Ovary (tissue), 10 donors: ENCODE measurements at places on chromosomes 11 and 22. TPM values are rescaled to one million over a fixed set of nuclear protein-coding genes. Genes with fewer than 3 reads are reported as not detected.

GRCh38 chr11:63343130-63343529 lies 26.5 kb upstream of the SLC22A9 start:
- no peak for DNase-seq

DNA sequence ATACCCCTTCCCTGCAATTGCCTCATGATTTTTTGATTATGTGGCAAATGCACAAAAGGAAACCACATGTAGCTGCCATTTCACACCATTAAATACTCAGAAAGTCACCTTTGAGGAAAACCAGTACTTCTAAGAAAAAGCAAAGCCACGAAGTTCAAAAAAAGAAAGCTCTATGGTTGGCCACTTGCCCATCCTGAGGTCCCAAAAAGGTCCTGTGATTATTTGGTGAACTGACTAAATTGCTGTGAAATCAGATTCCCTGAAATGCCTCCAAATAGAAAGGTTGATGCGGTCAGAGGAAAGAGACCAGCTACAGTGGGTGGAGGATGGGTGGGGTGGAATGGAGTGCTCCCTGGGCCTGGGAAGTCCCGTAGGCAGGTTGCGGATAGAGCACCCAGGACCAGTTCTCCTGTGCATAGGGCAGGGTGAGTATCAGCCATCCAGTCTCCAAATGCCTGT lies 26.9 kb downstream of the MRPL16 start:
- no peak for DNase-seq

- no peak for DNase-seq
Observed at GRCh38 chr11:17351172-17351509, 459 bp upstream of the NCR3LG1 start.

- no peak for DNase-seq
Observed at GRCh38 chr11:9121469-9121796, 30.0 kb upstream of the SCUBE2 start.

The RAB36 gene
- 4.0 TPM for polyA plus RNA-seq

- DNase-seq: no peak
Observed at GRCh38 chr22:36577019-36577418, 48.1 kb upstream of the EIF3D start.

DNA sequence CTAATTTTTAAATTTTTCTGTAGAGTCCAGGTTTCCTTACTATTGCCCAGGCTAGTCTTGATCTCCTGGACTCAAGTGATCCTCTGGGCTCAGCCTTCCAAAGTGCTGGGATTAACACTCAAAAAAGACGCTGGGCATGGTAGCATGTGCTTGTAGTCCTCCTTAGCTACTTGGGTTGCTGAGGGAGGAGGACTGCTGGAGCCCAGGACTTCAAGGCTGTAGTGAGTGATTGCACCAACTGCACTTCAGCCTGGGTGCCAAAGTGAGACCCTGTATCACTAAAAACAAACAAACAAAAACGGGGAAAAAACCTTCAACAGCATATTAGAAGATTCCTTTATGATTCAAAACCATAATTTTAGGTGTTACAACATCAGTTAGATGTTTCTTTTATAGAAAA lies 44.6 kb downstream of the RSF1 start:
- no peak for DNase-seq

- peak; percentile 40 for DNase-seq
Observed at GRCh38 chr22:24989541-24989951, 37.0 kb downstream of the KIAA1671 start.

- no peak for DNase-seq
Observed at GRCh38 chr22:46934746-46935491, 172.5 kb downstream of the TBC1D22A start.

DNA sequence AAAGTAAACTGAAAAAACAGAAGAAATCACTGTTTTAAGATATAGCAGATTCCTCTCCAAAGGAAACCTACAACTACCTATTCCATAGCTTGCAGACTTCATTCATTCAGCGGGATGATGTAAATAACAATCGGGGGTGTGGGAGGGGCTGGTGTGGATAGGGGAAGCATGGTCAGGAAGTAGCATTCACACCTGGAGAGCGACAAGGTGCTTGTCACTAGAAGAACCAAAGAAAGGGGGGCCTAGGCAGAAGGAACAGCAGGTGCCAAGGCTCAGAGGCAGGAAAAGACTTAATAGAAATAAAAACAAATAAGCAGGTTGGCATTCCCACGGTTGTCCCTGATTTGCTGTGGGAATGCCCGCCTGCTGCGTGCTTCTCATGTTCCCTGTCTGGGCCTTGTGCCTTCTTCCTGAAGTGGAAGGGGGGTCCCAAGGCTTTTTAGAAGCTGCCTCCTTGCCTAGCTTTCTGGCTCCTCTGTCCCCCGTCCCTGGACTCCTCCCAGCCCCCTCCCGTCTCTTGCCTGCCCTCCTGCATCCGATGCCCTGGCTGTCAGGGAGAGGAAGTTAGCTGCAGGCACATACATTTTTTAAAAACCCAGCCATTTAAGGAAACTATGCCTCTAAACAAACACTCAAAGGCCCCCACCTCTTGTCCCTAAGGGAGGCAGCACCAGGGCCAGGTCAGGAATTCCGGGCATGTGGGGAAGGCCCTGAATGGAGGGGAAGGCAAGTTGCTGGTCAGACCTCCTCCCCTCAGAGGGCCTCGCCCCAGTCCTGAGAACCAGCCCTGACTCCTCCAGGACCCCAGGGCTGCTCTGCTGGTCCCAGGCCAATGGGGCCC lies 54.7 kb upstream of the PRDM11 start:
- no peak for DNase-seq

- no peak for DNase-seq
Observed at GRCh38 chr11:108902027-108902469, 237.2 kb downstream of the DDX10 start.

DNA sequence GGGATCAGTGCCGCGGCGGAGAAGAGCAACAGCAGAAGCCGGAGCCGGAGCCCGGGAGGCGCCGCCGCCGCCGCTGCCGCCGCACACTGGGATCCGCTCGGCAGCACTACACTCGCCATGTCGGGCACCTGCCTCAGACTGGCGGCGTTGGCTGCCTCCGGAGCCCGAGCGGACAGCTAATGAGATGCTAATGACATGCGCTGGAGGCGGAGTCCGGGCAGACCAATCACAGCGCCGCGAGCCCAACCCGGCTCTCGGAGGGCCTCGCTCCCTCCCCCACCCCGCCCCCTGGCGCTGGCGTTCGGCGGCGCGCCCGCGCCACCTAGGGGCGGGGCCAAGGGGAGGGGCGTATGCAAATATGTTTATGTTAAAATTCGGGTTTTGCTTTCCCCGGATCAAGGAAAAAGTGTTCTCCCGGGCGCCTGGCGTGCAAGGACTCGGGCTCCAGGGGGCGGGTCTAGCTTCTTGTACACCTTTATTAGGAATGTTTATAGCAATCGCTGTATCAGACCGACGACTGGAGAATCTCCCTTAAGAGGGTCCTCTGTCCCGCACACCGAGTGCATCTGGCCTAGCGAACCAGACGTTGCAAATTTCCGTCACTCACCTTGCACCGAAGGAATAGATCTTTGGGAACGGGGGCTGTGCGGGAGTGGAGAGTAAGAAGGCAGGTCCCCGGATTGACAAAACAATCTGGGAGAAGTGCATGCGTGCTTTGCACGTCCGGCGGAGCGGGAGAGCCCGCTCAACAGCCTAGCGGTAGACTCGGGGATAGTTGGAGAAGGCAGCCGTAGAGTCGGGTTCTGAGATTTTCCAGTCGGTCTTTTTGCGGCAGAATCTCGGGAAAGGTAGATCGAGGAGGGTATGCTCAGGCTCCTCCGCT lies at the start of gene CADM1:
TSS of gene CADM1 (minus strand) at position 140 of the 883 bp plus-strand sequence.
- peak; percentile 97 for DNase-seq

DNA sequence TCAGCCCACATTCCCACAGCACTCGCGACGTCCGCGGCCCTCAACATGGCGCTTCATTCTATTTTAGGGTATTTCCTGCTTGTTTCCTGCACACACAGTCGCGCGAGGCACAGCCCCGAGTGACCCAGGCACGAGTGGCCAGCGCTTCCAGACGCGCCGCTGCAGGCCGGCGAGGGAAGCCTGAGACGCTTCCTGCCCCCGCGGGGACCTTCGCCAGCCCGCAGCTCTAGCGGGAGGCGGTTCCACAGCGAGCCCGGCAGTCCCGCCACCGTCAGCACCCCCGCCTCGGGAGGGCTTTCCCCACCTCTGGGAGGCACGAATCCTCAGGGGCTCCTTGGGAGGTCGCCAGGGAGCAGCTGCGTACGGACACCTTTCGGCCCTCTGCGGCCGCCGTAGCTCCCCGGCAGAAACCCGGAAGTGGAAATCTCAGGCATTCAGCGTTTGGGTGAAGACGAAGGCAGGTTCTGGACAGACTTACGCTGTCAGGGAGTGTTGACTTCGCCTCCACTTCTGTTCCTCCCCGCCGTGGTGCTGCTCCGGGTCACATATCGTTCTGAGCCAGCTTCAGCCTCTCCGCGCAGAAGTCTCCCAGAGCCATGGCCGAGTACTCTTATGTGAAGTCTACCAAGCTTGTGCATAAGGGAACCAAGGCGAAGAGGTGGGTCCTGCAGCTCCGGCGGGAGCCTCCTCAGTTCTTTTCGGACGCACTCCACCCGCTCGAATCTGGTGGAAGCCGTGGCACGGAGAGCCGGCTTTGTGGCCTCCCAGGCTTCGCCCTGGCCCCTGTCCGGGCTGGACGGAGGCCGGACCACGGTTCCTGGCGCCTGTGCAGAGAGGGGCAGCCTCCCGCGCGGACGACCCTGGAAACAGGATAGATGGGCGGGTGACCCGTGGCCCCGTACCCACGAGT lies 2925.9 kb upstream of the OR11H1 start:
- no peak for DNase-seq

DNA sequence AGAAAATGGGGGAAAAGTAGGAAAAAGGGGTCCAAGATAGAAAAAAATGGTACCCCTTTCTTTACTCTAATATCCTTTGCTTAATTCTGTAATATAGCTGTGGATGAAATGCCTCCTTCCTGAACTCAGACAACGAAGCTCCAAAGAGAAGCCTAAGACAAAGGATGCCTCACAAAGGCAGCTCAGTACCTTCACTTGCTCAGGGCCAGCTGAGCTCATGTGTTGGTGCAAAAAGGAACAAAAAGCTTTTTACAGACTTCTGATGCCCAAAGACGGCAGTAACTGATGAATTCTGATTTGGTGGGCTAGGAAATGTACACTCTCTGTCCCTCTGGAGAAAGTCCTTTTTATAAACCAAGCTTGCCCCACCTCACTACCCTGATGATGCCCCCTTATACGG lies 77.5 kb downstream of the DENND5A start:
- DNase-seq: no peak

The NECTIN1 gene
- polyA plus RNA-seq: 4.2 TPM

The ADAMTS8 gene
- 0.51 TPM for polyA plus RNA-seq

- no peak for DNase-seq
Observed at GRCh38 chr11:38990139-38990538, 2392.1 kb upstream of the RAG2 start.

DNA sequence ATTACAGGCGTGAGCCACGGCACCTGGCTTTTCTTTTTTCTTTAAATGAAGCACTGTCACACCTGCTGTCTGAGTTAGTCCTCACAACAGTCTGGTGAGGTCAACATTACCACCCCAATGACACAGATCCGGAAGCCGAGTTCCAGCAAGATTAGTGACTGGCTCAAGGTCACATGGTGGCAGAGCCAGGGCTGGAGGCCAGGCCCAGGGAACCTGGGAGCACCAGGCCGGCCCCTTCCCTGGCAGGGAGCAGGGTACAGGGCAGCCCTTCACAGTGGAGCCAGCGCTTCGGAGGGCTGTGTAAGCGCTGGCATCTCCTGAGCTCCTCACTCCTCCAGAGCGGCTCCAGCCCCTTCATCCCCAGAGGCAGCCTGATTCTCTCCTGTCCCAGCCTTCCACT lies 118.7 kb downstream of the ST3GAL4 start:
- DNase-seq: no peak

- no peak for DNase-seq
Observed at GRCh38 chr11:257766-258493, 20.3 kb upstream of the NLRP6 start.

The SLC22A12 gene
- not detected for polyA plus RNA-seq

DNA sequence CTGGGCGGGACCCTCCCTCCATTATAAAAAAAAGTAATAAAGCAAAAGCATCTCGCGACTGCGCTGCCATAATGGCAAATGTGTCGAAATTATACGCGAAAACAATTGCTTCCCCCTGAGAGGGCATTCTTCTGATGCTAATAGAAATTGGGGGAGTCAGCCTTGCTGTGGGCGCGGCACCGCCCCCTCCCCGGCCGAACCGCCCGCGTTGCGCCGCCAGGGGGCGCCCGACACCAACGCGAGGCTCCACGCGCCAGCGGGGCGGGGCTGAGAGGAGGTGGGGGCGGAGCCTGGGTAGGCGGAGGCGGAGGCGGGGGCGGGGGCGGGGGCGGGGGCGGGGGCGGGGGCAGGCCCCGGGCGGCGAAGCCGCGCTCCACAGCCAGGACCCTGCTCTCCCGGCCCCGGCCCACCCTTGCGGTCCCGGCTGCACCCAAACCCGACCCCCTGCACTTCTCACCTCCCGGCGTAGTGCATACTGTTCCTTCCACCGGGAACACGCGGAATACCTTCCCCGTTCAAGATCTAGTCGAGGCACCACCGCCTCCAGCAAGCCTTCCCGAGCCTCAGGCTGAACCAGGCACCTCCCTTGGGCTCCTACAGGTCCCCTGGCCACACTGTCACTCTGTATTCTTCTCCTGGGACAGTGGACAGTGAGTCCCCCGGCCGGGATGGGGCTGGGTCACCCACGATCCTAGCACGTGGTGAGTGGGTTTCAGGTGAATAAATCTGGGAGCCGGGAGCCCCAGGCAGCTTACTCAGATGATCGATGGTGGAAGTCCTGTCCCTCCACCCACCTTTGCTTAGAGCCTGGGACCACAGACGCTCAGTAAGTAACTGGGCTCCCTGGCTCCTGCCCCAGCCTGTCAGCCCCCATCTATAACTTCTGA lies 15.5 kb upstream of the UPK3A start:
- DNase-seq: peak; percentile 92

The B4GALNT4 gene
- 58.1 TPM for polyA plus RNA-seq

GRCh38 chr22:48097723-48098122 lies 1335.3 kb downstream of the TBC1D22A start:
- DNase-seq: no peak

- no peak for DNase-seq
Observed at GRCh38 chr22:45058622-45058912, 48.8 kb upstream of the PHF21B start.

The PLEKHB1 gene
- polyA plus RNA-seq: 1.4 TPM

DNA sequence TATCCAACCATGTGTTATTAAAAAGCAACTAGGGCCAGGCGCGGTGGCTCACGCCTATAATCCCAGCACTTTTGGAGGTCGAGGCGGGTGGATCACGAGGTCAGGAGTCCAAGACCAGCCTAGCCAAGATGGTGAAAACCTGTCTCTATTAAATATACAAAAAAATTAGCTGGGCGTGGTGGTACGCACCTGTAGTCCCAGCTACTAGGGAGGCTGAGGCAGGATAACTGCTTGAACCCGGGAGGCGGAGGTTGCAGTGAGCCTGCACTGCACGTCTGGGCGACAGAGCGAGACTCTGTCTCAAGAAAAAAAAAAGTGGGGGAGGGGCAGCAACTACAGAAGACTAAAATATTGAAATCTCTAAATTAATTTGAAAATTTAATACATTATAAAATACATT lies 18.4 kb downstream of the CHORDC1 start:
- DNase-seq: no peak

- DNase-seq: no peak
Observed at GRCh38 chr11:32154275-32154674, 63.4 kb downstream of the RCN1 start.

The CYP2D6 gene
- polyA plus RNA-seq: 0.30 TPM
